ENCODE measurements at places on chromosomes 2 and 18.
A peak's percentile ranks its signal among the peaks of the same experiment; 100 is the strongest.

GRCh38 chr2:108270768-108271506 lies 17.8 kb upstream of the SULT1C2 start:
- DNase-seq, result no peak

- DNase-seq, result no peak
These were observed 11.4 kb upstream of the IL36A start for GRCh38 chr2:112993831-112994230.

GRCh38 chr2:207873794-207874193 lies 104.1 kb upstream of the FZD5 start:
- DNase-seq, result no peak

GRCh38 chr2:133377021-133377481 lies 191.2 kb downstream of the NCKAP5 start:
- no peak for DNase-seq

GRCh38 chr18:36085195-36085594 lies 17.8 kb upstream of the RPRD1A start:
- no peak for DNase-seq

DNA sequence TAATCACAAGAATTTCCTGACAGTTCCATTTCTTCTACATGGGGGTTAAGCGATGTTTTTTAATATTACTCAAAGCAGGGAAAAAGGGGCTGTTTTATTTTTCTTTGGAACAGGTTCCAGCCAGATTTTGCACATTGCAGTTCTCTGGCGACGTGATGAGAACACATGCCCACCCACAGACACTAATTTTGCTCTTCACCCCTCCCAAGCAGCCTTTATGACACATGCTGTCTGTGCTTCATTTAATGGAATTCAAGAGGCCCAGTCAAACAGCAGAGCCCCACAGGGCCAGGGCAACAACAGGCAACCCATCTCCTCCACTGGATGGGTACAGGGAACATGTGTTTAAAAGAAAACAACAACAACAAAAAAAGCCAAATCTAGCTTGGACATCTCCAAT lies 70.8 kb downstream of the SPRED2 start:
- peak; percentile 51 for DNase-seq

DNA sequence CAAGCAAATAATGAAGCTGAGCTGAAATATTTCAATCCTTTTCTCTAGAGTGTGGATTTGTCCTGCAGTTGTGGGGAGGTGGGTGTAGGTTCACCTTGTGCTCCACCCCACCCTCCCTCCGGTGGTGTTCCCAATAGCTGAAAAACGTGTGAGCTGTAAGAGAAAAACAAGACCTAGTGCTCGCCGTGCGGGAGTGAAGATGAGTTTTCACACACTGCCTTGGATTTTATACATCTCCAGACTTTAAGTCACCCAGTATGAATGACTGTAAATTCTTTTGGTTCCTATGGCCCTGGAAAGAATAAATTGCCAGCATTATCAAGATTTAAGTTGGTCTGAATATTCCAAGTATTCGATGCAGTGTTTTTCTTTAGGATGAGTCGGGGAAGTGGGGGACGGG lies 1.9 kb upstream of the SOX11 start:
- DNase-seq, result no peak

DNA sequence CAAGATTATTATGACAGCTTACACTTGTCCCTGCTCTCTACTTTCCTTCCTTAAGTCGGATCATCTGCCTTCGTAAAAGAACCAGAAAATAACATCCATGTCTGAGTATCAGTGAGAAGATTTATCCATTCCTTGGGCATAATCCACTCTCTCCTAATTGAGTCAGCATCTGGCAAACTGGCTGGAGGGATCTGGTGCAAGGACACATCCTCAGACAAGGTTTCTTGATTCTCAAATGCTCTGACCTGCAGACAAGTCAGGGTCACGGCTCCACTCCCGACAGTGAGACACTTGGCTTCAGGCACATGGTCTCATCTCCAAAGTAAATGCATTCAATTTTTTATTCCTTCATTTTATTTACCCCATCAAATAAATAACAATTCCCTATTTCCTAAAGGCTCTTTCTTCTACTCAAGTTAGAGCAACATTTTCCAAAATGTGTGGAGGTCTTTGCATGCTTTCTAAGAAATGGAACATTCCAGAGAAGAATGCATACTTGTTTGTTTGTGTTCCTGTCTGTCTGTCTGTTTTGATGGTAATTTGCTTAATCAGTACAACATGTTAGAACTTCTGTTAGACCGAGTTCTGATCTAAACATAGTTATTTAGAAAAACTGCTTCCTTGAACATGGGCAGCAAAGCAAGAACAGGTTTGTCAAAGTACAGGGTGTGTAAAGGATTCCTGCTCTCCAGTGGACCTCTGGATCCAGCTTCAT lies 246.9 kb downstream of the IRS1 start:
- no peak for DNase-seq

- peak; percentile 95 for DNase-seq
These were observed 3.6 kb upstream of the CAPG start for GRCh38 chr2:85413592-85414420.

All from osteoblast (primary cell).